Stimulated activated CD8-positive, alpha-beta memory T cell treated with anti-CD3 and anti-CD28 coated beads, Interleukin-7, amount 100 ng/mL, for 4 hours (primary cell): ENCODE measurements at places on chromosomes 1 and 21.

- no peak for DNase-seq
Measured at GRCh38 chr1:11967028-11967547, 13.2 kb upstream of the MFN2 start.

DNA sequence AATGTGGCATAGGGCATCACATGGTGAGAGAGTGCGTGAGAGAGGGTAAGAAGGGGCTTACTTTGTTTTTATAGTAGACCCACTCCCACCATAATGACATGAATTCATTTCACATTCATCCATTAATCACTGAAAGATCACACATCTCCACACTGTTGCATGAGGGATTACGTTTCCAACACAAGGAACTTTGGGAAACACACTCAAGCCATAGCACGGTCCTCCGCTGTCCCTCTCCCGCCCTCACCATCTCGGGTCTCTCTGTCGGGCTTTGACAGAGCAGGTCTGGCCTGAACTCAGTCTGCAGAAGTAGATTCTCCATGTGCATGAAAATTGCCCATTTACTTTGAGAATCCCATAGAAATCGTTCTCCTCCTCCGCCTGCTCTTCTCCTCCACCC is 312.2 kb downstream of the MATN1 start:
- DNase-seq: no peak

- no peak for DNase-seq
Measured at GRCh38 chr1:36390411-36390810, 4.7 kb upstream of the STK40 start.

GRCh38 chr1:40432644-40433390 is 17.5 kb upstream of the ZFP69B start:
- no peak for DNase-seq

DNA sequence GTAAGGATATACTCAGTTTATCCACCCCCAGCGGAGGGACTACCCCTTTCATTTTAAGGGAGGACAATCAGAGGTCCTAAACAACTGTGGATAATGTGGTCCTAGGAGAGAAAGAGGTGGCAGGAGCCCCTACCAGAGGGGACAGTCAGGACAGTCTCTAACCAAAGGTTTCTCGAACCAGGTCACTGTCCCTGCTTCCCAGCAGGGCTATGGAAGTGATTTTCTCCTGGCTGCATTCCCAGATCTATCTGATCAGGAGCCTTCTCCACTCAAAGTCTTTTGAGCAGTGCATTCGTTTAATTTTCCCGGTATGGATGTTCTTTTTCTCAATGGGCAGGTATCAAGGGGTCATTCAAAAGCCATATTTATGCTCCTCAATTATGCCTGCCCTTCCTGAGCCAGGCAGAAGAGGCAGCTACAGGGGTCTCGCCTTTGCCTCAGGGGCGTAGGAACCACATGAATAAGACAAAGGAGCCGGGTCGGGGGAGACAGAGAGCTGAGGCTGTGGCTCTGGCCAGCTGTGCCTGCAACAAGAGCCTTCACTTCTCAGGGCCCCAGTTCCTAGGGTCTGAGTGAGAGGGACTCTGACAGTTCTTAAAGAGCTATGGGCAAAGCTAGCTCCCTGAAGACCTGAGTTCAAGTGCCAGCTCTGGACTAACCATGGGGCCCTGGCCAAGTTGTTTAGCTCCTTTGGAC is 62.5 kb upstream of the DMRTB1 start:
- DNase-seq: no peak

DNA sequence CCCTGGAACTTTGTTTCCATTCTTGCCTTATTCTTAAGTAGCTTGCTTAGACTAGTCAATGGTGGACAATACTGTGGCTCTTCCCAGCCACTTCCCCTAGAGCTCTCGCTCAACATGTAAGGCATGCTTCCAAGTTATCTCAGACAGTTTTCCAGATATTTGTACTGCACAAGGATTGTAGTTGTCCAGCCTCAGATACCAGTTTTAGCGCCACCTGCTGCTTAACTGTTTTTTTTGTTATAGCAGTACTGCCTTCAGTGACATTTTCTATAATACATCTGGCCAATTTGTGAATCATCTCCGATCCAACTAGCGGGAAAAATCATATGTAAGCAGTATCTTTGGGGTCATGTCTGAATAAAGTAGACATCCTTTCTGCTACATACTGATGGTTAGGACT is 346.7 kb upstream of the ADGRL4 start:
- DNase-seq: no peak

DNA sequence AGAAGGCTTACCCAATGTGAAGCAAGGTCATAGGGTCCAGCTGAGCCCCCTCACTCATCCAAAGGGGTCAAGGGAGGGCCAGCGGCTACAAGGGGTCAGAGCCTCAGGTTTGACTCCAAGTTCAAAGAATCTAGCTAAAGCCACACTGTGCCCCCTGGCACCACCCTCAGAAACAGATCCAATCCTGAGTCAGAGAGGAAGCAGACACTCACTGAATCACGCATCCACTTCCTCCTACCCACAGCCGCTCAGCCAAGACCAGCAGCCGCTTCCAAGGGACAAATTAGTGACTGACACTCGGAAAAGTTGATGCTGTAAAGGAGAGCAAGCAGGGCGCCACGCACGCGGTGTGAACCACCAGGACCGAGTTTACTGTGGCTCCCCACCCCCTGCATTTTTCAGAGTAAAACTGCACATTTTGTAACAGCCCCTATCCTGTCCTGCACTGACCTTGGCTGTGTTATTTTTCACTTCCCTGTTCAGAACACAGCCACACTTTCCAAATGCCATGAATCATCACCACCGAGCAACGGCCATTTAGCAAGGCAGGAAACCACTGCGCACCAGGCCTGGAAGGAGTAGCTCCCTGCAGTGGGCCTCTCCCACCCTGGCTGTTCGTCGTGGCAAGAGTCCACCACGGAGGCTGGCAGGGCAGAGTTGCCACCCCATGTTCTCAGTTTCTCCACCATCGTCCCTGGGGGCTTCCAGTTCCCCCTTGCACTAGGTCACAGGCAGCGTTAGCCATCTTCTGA is 147.8 kb downstream of the TOMM20 start:
- peak; percentile 76 for DNase-seq

- no peak for DNase-seq
Measured at GRCh38 chr1:71223641-71224340, 143.0 kb upstream of the ZRANB2 start.

GRCh38 chr1:198678301-198678836 is 39.5 kb downstream of the PTPRC start:
- DNase-seq: no peak

GRCh38 chr1:70706381-70707037 is 295.4 kb downstream of the CTH start:
- DNase-seq: no peak

GRCh38 chr1:169107603-169108208 is 1.2 kb downstream of the ATP1B1 start:
- no peak for DNase-seq

- no peak for DNase-seq
Measured at GRCh38 chr1:17636612-17637011, 97.1 kb downstream of the ARHGEF10L start.

- DNase-seq: no peak
Measured at GRCh38 chr1:31143455-31143854, 77.9 kb upstream of the PUM1 start.
